ENCODE measurements at places on chromosomes 16 and 17.

GRCh38 chr17:14304222-14304772, 3.4 kb downstream of the HS3ST3B1 start:
- no peak for DNase-seq

GRCh38 chr17:32484041-32484461, 2.7 kb upstream of the CDK5R1 start:
- DNase-seq: no peak

DNA sequence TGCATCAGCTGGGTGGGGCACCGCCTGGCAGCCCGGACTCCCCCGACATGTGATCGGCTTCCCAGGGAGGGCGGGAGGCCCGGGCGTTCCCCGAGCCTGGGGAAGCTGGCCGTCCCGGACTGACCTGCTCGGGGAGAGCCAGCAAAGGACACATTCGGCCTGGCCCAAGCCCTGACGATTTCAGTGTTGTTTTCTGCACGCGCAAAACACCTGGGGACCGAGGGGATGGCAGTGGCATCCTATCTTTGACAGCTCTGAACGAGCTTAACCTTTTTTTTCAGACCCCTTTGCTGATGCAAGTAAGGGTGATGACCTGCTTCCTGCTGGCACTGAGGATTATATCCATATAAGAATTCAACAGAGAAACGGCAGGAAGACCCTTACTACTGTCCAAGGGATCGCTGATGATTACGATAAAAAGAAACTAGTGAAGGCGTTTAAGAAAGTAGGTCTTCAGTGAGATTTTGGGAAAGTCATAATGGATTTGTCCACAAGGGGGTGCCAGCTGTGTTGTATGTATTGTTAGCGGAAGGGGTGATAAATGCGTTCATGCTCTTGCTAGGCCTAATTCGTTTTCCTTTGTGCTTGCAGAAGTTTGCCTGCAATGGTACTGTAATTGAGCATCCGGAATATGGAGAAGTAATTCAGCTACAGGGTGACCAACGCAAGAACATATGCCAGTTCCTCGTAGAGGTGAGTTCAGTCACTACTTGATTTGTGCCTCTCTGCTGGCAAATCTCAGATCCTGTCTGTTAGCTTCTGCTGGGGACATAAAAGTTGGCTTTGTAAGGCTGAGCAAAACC, 1.0 kb downstream of the EIF1 start:
- DNase-seq: peak; percentile 76

- no peak for DNase-seq
Observed at GRCh38 chr17:32275060-32276042, 9.7 kb downstream of the RHBDL3 start.

DNA sequence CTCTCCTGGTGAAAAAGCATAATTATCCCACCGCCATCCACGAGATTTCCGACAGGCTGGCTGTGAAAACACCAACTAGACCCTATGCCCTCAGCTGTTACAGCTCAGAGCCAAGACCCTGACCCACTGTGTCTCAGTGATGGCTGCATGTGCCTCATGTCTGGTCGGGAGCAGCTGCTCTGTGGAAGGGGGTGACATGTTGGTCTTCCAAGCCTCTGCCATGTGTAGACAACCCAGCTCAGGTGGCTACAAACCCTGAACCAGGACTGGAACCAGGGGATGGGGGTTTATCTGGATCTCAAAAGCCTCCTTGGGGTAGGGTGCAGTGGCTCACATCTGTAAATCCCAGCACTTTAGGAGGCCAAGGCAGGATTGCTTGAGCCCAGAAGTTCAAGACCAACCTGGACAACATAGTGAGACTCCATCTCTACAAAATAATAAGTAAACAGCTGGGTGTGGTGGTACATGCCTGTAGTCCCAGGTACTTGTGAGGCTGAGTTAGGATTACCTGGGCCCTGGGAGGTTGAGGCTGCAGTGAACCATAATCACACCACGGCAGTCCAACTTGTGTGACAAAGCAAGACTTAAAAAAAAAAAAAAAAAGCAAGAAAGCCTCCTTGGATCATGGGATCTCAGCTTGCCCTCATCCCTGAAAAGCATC, 220.3 kb downstream of the CPPED1 start:
- no peak for DNase-seq

GRCh38 chr16:30065943-30066760, 592 bp downstream of the ALDOA start:
- peak; percentile 63 for DNase-seq

- peak; percentile 59 for DNase-seq
Observed at GRCh38 chr17:29176558-29177351, 3.4 kb downstream of the MYO18A start.

- DNase-seq: no peak
Observed at GRCh38 chr17:73957564-73957963, 245.9 kb upstream of the RPL38 start.

DNA sequence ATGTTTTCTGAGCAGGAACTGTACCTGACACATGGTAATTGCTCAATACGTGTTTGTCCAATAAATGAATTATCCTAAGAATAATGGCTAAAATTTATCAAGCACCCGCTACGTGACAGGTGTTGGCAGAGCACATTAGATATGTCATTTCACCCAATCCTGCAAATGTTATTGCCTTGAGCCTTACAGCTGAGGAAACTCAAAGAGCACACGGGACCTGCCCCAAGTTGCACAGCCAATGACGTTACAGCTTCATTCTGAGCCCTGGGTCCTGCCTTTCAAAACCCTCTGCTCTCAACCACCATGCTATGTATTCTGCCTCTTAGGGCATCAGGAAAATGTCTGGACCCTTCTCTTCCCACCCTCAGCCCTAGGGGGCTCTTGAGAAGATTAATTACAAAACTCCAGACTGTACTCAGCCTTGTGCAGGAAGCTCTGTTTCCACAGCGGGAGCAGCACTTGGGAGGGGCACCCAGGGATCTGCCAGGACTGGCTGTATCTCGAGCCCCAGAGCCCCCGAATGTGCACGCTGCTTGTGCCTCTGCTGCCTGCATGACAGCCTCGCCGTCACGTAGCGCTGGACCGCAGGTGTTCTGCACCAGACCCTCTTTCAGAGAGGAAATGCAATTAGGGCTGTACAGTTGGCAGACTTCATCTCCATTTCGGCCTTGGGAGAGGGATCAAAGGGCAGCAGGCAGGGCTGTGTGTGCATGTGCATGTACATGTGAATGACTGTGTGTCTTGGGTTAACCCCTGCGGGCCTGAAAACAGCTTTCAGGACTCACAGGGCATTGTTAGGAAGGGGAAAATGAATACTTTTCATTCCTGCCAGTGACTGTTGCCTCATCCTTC, 71.6 kb downstream of the GPR139 start:
- no peak for DNase-seq

DNA sequence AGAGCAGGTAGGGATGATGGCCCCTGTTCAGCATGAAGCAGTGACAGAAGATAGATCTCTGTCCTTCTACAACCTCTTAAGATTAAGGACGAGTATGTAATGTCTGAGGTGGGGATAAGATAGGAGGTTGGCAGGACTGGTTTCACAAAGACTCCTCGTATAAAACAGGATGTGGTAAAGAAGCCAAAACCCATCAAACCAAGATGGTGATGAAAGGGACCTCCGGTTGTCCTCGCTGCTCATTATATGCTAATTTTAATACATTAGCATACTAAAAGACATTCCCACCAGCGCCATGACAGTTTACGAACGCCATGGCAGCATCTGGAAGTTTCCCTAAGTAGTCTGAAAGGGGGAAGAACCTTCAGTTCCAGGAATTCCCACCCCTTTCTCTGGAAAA, 27.3 kb downstream of the MIS12 start:
- DNase-seq: no peak

GRCh38 chr16:4123616-4124300, 7.5 kb upstream of the ADCY9 start:
- no peak for DNase-seq

DNA sequence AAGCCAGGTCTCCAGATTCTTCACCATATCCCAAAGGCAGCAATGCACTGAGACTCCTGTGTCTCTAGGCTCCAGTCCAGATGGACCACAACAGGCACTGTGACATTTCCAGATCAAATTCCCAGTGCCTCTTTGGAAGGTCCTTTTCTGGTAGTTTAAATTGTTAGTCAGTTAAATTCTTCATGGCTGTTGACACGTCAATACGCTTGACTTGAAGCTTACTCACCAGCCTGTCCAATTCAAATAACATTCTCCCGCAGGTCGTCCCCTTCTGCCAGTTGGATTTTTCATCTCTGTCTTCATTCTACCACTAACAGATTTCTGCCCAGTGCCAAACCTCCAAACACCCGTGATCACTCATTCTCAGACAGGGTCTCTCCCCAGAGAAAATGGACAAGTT, 86.7 kb downstream of the SHISA9 start:
- DNase-seq: no peak

- DNase-seq: no peak
Observed at GRCh38 chr17:4573669-4574068, 10.7 kb upstream of the SMTNL2 start.

DNA sequence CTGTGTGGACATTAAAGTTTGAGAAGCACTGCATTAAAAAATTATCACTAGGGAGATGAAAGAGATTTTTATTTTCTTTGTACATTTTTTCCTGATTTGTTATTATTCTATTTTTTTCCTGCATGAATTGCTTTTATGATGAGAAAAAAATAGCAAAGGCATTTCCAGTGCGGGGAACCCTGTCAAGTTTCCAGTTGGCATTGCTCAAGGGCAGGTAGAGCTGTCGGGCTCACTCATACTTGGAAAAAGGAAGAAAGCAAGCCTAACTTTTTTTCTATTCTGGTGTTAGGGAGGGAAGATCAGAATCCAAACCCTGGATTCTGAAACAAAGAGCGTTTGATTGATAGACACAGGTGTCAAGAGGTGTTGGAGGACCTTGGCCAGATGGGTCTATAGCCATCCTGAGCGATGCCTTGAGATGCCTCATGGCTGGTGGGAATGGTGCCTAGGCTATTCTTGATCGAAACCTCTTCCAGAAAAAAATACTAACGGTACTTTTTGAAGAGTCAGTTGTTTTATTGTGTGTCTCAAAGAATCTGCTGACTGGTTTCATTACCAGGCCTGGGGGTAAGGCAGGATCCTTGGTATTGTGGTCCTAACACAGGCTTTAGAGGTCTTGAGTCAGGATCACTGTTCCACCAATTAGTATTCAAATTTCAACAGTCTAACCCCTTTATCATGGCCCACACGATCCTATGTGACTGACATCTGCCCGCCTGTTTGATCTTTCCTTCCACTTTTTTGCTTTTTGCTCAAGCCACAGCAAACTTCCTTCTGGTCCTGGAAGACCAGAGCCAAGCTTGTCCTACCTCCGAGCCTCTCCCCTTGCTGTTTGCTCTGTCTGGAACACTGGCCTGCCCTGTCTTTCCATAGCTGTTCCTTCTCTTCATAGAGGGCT, 20.1 kb downstream of the SNX29 start:
- DNase-seq: no peak

GRCh38 chr16:11329071-11329491, 16.2 kb upstream of the RMI2 start:
- no peak for DNase-seq
